Left lung (tissue), 14 donors: ENCODE measurements at places on chromosomes 1 and 21. TPM values are rescaled to one million over a fixed set of nuclear protein-coding genes. Genes with fewer than 3 reads are reported as not detected.

APCS gene
- polyA plus RNA-seq, result not detected

BSND gene
- polyA plus RNA-seq, result 0.06 TPM

SERPINC1 gene
- polyA plus RNA-seq, result 0.54 TPM

NBPF6 gene
- not detected for polyA plus RNA-seq

MYOC gene
- 5.8 TPM for polyA plus RNA-seq

BGLAP gene
- 7.1 TPM for polyA plus RNA-seq

NHLH1 gene
- 0.18 TPM for polyA plus RNA-seq

IL19 gene
- polyA plus RNA-seq, result not detected

PLEKHN1 gene
- polyA plus RNA-seq, result 0.11 TPM

DNA sequence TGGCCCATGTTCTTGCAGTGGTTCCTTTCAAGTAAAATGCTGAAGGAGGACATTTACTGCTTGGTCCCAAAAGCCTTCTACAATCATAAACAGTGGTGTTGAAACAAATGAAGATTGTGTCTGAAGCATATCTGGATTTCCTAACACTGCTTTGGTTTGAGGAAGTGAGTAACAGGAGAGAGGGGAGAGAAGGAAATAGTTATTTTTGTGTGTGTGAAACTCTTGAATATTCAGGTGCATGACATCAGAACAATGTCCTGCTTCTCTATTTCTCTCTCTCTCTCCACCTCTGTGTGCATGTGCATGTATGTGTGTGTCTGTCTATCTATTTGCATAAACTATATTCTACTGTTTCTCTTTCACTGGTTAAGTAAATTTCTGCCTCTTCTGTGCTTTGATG is 61.4 kb upstream of the TNFSF18 start:
- H3K27me3 ChIP-seq, result no peaks in the 10 kb centered on the region
- H3K36me3 ChIP-seq, result no peaks in the 10 kb centered on the region
- no peak overlapping the region for H3K27ac ChIP-seq
- H3K4me3 ChIP-seq, result no peak overlapping the region
- no peak for DNase-seq

DNA sequence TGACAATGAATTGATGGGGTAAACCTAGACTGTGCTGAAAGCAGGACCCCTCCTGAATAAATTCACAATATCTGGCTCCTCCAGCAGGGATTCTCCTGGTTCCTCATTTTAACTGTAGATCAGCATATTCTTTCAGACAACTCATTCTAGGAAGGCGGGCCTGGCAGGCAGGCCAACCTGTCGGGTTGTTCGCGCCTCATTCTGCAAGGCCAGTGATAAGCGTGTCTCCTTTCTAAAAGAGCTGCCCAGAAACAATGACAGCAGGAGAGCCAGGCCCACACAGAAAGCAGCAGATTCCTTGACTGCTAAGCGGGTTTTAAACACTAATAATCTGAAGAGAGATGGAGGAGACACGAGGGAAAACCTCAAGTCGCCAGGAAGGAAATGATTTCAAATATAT is 70.0 kb downstream of the NTPCR start:
- H3K4me1 ChIP-seq, result no peaks in the 10 kb centered on the region
- H3K36me3 ChIP-seq, result no peaks in the 10 kb centered on the region
- no peaks in the 10 kb centered on the region for H3K27me3 ChIP-seq
- no peak overlapping the region for H3K4me3 ChIP-seq
- DNase-seq, result no peak
- no peak overlapping the region for H3K27ac ChIP-seq

- H3K27me3 ChIP-seq, result no peaks in the 10 kb centered on the region
- H3K4me3 ChIP-seq, result peak within 1 kb of the TSS; percentile 89
- peak within 1 kb of the TSS; percentile 92 for H3K27ac ChIP-seq
- peaks cover under 1% of the 10 kb centered on the region for H3K36me3 ChIP-seq
- H3K4me1 ChIP-seq, result peaks cover 15% of the 10 kb centered on the region
Measured at GRCh38 chr1:168178638-168179437, at the start of gene TIPRL. Gene TIPRL (plus strand): TSS chr1:168178962. CDS start chr1:168179078, 116 bp downstream.

DNA sequence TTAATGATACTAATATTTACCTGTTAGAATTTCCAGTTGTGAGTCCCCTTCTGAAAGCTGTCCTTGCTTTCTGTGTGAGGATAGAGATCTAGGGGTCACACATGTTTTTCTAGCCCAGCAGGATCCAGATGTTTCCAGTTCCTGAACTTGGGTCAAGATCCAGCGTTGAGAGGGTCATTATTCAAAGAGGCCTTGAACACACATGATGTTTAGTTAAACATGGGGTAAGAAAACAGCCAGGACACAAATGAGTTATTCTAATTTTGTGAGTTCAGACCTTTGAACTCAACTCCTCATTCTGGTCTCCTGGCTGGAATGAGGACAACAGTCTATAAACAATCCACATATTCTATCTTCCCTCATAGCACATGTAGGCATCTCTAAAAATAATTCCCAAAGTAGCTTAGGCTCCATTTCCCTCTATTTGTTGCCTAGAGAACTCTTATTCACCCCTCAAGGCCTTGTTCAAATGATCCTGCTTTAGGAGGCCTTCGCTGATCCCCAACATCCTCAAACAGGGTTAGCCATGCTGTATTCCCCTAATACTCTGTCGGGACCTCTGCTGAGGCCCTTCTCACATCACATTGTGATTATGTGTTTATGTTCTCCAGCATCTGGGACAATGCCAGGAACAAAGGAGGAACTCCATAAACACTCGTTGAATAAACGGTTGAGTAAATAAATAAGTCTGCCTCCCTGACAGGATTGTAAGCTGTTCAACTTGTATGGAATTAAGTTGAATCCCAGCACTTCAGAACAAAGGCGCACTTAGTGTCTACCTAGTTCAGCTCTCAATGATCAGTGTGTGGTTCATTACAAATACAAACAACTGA is 15.0 kb upstream of the KCNN3 start:
- DNase-seq, result peak; percentile 69
- H3K36me3 ChIP-seq, result no peaks in the 10 kb centered on the region
- H3K4me1 ChIP-seq, result no peaks in the 10 kb centered on the region
- H3K27me3 ChIP-seq, result no peaks in the 10 kb centered on the region

- no peak overlapping the region for H3K27ac ChIP-seq
- peaks cover 17% of the 10 kb centered on the region for H3K4me1 ChIP-seq
- peaks cover 86% of the 10 kb centered on the region for H3K27me3 ChIP-seq
- DNase-seq, result no peak
- H3K4me3 ChIP-seq, result no peak overlapping the region
Measured at GRCh38 chr21:41762753-41763152, 4.1 kb downstream of the RIPK4 start.

GRCh38 chr1:22142315-22143064 is 407 bp downstream of the WNT4 start:
- H3K4me1 ChIP-seq, result peaks cover 8% of the 10 kb centered on the region
- H3K27me3 ChIP-seq, result peaks cover 76% of the 10 kb centered on the region
- H3K27ac ChIP-seq, result no peak overlapping the region
- no peak for DNase-seq

GRCh38 chr1:3450202-3450863 is 4.1 kb upstream of the ARHGEF16 start:
- DNase-seq, result no peak
- no peaks in the 10 kb centered on the region for H3K36me3 ChIP-seq
- H3K4me3 ChIP-seq, result no peak overlapping the region
- H3K4me1 ChIP-seq, result peaks cover 3% of the 10 kb centered on the region

DNA sequence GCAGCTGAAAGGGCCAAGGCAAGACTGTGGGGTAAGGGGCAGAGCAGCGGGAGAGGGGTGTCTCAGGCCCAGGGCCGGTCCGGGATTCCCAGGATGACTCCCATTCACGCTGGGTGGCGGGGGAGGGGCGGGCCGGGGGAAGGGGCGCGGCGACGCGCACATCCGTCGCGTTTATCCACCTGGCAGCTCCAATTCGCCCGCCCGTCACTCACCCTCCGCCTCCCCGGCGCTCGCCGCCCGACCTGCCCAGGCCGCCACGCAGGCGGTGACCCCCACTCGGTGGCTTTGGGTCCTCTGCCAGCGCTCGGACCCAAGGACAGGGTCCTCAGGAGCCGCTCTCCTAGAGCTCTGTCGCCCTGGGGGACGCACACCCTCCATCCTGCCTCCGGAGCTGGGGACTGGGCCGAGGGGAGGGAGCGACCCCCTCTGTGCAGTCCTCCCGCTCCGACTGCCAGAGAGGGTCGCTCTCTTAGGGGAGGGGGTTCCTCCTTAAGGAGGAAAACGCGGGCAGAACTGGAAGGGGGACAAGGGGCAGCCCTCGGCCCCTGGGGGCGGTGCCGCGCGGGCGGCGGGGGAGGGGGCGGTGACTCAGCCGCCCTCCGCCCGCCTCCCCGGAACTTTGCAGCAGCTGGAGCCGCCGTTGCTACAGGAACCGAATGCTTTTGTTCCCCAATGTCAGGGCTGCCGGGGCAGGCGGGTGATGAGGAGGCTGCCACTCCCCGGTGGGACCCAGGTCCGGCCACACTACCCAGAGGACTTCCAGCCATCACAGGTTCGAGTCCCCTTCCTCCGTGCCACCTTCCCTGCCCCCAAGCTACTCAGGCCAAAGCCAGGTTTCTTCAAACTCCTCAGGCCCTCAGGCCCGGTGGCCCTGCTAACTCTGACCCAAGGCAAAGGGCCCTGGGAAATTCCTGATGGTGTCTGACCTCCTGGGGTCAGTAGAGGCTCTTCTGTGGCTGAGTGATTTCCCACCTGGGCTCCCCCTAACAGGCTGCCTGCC is 3.4 kb downstream of the ADGRB2 start:
- peak; percentile 72 for DNase-seq
- no peak overlapping the region for H3K27ac ChIP-seq

DNA sequence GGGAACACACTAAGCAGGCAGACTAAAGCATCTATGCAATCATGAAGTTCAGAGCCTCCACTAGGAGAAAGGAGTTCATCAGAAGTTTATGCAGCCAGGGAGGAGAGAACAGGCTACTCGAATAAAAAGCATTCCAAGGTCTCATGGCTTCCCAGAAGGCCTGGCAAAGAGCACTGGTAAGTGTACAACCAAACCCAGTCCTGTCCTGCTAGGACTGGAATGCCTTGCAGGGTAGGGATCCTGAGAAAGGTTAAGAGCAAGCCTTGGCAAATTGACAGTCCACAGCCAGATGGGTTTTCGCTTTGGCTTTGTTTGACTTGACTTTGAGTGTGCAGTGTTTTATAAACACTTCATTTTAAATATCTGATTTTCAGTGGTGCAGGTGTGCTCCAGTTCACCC is 133.6 kb upstream of the ATP1B1 start:
- no peak overlapping the region for H3K27ac ChIP-seq
- no peak for DNase-seq

GRCh38 chr1:47443530-47444296 is 5.9 kb downstream of the FOXD2 start:
- no peaks in the 10 kb centered on the region for H3K36me3 ChIP-seq
- peaks cover 11% of the 10 kb centered on the region for H3K4me1 ChIP-seq
- no peak overlapping the region for H3K27ac ChIP-seq
- no peak for DNase-seq
- no peak overlapping the region for H3K4me3 ChIP-seq

- DNase-seq, result no peak
- H3K4me1 ChIP-seq, result no peaks in the 10 kb centered on the region
- no peak overlapping the region for H3K4me3 ChIP-seq
Measured at GRCh38 chr1:4853904-4854303, 199.5 kb downstream of the AJAP1 start.

DNA sequence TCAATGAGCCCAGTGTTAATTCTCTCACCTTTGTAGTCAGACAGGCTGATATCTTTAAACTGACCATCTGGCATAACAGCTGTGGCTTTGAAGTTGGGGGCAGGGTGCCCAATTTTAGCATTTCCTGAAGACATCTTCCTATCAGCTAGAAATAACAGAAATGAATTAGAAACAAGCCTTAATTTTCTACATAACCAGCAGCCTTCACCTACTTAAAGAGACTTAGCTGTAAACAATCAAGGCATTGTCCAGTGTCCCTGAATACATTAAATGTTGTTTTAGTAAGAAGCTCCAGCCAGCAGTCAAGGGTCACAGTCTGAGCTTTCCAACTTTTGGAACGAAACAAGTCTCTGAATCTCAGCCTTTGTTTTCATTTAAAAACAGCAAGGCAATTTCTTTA is 2.8 kb downstream of the PRDX1 start:
- peaks cover 47% of the 10 kb centered on the region for H3K4me1 ChIP-seq
- peak overlapping the region; percentile 85 for H3K4me3 ChIP-seq
- DNase-seq, result peak; percentile 48
- peaks cover 49% of the 10 kb centered on the region for H3K36me3 ChIP-seq

- no peak for DNase-seq
- H3K4me3 ChIP-seq, result no peak overlapping the region
- no peaks in the 10 kb centered on the region for H3K36me3 ChIP-seq
- H3K27me3 ChIP-seq, result no peaks in the 10 kb centered on the region
Measured at GRCh38 chr1:166221316-166221715, 54.5 kb upstream of the FAM78B start.

DNA sequence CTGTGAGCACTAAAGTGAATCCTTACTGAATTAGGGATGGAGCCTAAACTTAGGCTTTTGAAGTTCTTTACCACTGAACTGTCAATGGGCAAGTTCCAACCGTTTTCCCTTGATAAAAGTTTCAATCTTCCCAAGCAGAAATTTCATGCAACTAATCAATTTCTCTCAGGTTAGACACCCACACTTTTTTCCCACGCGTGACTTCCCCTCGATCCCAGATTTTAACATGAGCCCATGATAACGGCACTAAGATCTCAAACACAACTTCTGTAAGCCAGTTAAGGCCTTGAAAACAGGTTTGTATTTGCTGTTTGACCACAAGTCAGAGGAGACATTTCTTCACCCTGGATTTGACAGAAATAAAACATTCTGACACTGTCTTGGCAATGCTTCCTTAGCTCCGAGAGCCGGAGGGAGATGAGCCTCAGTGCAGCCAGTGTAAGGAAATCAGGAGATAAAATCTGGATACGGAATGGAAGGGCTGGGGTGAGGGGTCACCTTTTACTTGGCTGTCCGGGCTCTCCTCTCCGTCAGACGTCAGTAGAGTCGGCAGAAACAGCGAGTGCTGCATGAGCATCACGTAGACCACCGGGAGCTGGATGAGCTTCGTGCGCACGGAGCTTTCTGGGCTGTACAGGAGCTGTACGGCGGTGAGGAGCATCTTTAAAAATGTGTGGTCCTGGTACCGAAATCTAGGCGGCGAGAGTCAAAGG is 39.7 kb downstream of the MRAP start:
- DNase-seq, result no peak
- H3K36me3 ChIP-seq, result no peaks in the 10 kb centered on the region
- H3K4me3 ChIP-seq, result no peak overlapping the region

DNA sequence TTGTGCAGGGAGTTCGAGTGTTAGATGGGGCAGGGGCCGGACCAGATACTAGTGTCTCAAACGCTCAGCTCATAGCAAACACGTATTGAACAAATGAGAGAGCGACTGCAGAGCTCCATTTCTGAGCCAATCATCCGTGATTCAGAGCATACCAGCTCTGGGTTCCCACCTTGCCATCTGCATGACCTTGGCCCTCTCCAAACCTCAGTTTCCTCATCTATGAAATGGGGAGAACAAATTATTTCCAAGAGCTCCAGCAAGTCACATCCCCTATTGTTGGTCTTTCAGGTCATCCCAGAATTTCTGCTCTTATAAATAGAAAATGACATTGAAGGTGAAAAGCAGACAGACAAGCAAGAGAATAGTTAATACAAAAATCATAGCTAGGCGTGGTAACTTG is 10.2 kb upstream of the RUNX3 start:
- no peaks in the 10 kb centered on the region for H3K4me1 ChIP-seq
- no peaks in the 10 kb centered on the region for H3K36me3 ChIP-seq
- no peak for DNase-seq
- no peak overlapping the region for H3K27ac ChIP-seq
- no peak overlapping the region for H3K4me3 ChIP-seq
- no peaks in the 10 kb centered on the region for H3K27me3 ChIP-seq
